ENCODE measurements at places on chromosomes 4 and X. TPM values are rescaled to one million over a fixed set of nuclear protein-coding genes. Genes with fewer than 3 reads are reported as not detected.

GUCY2F gene
- total RNA-seq = not detected

STOX2 gene
- total RNA-seq = 27.3 TPM

BEX5 gene
- 1.7 TPM for total RNA-seq

ERCC6L gene
- 0.95 TPM for total RNA-seq

HEPH gene
- total RNA-seq = 11.6 TPM

CXCL1 gene
- 5.3 TPM for total RNA-seq

RAB41 gene
- total RNA-seq = not detected

HSD17B13 gene
- total RNA-seq = 0.09 TPM

C4orf51 gene
- not detected for total RNA-seq

ZNF41 gene
- total RNA-seq = 8.3 TPM

ABCG2 gene
- 6.1 TPM for total RNA-seq

ABCD1 gene
- total RNA-seq = 6.0 TPM

TMEM144 gene
- 4.5 TPM for total RNA-seq

SOWAHD gene
- total RNA-seq = not detected

VCX gene
- total RNA-seq = not detected

RS1 gene
- not detected for total RNA-seq

SGMS2 gene
- total RNA-seq = 33.6 TPM

HTRA3 gene
- 2.2 TPM for total RNA-seq

BEX4 gene
- 31.6 TPM for total RNA-seq

MBNL3 gene
- 0.26 TPM for total RNA-seq

P2RY4 gene
- total RNA-seq = 0.09 TPM

SRPX gene
- 84.5 TPM for total RNA-seq

Data from dermis lymphatic vessel endothelial cell (primary cell).